HS-27A (cell line): ENCODE measurements at places on chromosomes 11 and 22.

GRCh38 chr22:16594026-16594425 is 1.4 kb upstream of the CCT8L2 start:
- no peak for DNase-seq

- no peak for DNase-seq
Observed at GRCh38 chr11:118845369-118845768, 38.3 kb upstream of the CXCR5 start.

GRCh38 chr11:20771681-20772080 is 102.3 kb downstream of the NELL1 start:
- no peak for DNase-seq

- no peak for DNase-seq
Observed at GRCh38 chr11:45282081-45282480, 4.1 kb downstream of the SYT13 start.

DNA sequence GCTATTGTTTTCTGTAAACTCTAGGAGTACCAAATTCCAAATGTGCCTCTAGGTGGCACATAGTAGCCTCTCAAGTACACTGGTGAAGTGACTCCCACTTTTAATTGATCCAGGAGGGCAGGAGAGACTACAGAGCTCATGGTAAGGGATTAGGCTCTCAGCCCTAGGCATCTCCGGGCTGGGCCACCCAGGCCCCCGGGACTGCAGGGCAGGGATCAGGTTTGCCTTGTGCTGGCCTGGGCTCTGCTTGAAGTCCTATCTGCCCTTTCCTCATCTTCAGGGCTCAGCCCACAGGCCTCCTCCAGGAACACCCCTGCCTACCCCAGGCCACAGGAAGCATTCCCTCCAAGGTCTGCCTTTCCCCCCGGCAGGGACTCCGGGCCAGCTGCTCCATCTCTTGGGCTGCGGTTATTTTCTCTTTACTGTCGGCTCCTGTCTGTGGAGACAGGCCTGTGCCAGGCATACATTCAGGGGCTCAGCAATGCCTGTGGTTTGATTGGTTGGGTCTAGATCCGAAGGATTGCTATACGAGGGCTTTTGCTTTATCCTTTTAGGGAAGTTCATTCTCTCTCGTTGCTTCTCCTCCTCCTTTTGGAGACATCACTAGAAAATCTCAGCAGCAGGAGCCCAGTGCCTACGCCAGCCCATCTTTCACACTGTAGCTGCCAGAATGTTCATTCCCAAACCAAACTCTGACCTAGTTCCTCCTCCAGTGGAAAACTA is 32.8 kb downstream of the PARVA start:
- no peak for DNase-seq

- no peak for DNase-seq
Observed at GRCh38 chr11:36565031-36565610, 2.7 kb upstream of the RAG1 start.

- DNase-seq = no peak
Observed at GRCh38 chr22:24878969-24879368, 67.5 kb downstream of the LHFPL7 start.

- DNase-seq = no peak
Observed at GRCh38 chr11:117950301-117950700, 21.1 kb upstream of the TMPRSS13 start.

GRCh38 chr11:82863209-82863608 is 37.0 kb downstream of the PRCP start:
- no peak for DNase-seq

DNA sequence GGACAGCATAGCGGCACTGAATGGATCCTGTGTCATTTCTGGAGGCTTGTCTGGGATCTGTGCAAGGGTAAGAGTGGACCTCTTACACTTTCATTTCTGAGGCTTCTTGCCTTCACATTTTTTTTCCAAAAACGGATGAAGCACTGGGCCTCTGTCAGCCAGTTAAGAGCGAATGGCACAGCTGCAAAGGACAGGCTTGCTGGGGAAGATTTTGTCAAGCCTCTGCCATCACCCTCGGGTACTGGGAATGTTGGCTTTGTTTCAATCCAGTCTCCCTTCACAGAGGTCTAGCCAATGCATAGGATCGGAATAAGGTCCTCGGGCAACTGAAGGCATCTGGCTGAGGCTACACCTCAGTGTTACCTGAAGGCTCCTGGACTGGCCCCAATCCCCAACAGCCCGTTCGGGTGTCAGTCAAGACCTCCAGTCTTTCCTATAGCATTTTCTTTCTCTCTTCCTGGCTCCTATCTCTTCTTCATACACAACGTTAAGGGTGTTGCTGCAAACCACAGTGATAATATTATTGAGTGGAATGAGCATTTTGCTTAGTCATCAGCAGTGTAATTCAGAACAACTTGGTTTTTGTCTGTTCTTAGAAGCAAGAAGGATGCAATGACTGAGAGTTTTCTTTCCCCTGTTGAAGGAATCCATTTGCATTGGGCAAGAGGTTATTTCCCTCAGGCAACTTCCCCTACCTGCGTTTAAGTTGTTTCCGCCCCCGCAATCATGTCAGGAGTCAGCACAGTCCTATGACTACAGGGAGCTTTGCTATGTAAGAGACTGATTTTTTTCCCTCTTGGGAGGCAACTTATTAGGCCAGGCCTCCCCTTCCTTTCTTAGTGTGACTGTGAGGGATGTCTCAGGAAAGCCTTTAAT is 22.8 kb downstream of the NPAT start:
- no peak for DNase-seq

DNA sequence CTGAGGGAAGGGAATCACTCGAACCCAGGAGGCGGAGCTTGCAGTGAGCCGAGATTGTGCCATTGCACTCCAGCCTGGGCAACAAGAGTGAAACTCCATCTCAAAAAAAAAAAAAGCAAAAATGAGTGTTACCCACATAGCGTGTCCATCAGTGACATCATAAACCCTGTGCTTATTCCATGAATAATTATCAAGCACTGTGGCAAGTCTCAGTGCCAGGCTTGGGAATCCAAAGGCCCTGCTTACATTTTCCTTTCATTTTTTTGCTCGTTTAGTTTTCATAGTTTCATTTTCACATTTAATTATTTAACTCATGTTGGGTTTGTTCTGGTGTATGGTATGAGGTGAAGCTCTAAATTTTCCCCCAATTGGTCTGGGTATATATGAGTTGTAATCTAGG is 46.5 kb downstream of the NEU3 start:
- no peak for DNase-seq
